Activated T-cell treated with anti-CD3 and anti-CD28 coated beads, Interleukin-2, amount 50 U/mL, for 1 hour (primary cell): ENCODE measurements at places on chromosomes 1 and 21.
A peak's percentile ranks its signal among the peaks of the same experiment; 100 is the strongest.

GRCh38 chr1:26874896-26875295 lies 11.9 kb downstream of the SFN start:
- no peak for DNase-seq

GRCh38 chr21:29389136-29389535 lies 90.4 kb downstream of the BACH1 start:
- DNase-seq, result no peak

- no peak for DNase-seq
Observed at GRCh38 chr1:67889953-67890567, 56.8 kb upstream of the GNG12 start.

GRCh38 chr1:7455796-7456721 lies 315.0 kb upstream of the VAMP3 start:
- DNase-seq, result no peak

DNA sequence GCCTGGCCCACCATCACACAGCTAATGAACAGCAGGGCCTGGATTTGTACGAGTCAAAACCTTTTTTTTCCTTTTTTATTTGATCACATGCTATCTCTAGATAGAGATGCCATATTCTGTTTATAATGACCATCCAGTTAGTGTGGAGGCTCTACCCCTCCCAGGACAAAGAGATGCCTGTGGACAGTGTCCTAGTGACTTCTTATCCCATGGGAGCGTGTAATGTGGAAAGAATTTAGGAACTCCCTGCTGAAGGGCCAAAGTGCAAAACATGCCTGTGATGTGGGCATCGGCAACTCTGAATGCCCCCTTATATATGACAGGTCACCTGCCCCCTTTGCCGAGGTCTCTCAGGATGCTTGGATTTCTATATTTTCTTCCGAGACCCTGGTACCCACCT lies 292.2 kb downstream of the RRAGC start:
- no peak for DNase-seq

DNA sequence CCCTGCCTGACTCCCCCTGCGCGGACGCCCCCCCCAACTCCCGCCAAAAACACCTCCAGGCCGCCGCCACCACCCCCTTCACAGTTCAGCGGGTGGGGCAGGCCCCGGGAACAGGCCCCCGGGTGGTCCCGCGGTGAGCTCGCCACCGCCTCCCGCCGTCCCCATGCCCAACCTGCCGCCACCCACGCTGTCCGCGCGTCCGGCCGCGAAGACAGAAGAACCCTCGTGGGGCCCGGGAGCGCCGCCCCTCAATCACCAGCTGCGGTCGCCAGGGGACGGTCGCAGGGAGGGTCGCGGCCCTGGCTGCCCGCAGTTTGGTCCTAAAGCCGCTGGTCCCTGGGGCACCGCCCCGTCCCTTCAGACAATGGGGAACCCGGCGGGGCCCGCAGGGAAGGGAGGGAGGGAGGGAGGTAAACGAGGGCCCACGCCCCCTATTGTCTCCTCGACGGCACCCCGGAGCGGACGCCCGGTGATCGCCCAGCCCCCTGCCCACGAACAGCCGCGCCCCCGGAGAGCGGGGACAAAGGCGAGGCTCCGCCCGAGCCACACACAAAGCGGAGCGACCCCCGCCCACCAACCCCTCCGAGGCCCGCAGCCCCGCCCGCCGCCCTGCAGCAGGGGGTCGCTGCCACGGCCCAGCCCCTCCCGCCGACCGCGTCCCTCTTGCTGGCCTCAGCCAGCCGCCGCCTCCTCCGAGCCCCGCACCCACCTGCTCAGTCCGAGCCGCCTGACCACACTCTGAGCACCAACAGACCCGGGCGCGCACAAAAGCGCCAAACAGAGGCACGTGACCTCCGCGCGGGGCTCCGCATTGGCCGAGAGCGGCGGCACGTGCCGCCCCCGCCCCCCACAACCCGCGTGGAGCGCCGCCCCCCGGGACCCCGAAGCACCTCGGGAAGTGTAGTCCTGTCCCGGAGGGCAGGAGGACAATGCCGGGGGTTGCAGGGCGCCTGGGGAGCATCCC lies at the start of gene STMN1:
Gene STMN1 (minus strand): TSS at position 740 of the 964 bp plus-strand sequence. CDS start 1,743 bp downstream, outside the sequence.
- DNase-seq, result peak; percentile 91

- DNase-seq, result no peak
Observed at GRCh38 chr1:201545851-201546492, 7.0 kb downstream of the NAV1 start.

GRCh38 chr1:99850459-99851291 lies 514 bp downstream of the AGL start:
- no peak for DNase-seq

- no peak for DNase-seq
Observed at GRCh38 chr1:7300893-7301663, 470.0 kb upstream of the VAMP3 start.

DNA sequence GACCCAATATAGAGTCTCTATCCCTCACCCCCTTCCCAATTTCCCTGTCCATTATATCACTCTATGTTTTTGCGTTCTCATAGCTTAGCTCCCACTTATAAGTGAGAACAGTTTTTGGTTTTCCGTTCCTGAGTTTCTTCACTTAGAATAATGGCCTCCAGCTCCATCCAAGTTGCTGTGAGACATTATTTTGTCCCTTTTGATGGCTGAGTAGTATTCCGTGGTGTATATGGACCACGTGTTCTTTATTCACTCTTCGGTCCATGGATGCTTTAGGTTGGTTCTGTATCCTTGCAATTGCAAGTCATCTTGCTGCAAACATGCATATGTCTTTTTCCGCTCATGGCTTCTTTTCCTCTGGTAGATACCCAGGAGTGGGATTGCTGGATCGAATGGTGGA lies 54.3 kb downstream of the AGPAT3 start:
- no peak for DNase-seq

DNA sequence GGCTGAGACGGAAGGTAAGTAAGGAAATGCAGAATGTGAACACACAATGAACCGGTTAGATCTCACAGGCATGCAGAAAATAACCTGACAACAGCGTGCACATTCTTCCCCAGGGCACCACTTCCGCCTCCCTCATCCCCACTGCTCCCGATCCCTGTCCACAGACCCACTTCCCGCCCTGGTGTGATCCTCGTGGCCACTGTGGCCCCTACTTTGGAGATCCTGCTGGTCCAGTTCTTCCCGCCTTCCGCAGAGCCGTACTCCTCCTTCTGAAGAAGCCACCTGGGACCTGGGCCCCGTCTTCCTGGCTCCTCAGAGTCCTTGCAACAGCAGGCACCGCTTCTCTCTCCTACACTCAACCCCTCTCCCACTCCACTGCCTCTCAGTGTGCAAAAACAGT lies 1.4 kb upstream of the GSTM4 start:
- DNase-seq, result no peak

DNA sequence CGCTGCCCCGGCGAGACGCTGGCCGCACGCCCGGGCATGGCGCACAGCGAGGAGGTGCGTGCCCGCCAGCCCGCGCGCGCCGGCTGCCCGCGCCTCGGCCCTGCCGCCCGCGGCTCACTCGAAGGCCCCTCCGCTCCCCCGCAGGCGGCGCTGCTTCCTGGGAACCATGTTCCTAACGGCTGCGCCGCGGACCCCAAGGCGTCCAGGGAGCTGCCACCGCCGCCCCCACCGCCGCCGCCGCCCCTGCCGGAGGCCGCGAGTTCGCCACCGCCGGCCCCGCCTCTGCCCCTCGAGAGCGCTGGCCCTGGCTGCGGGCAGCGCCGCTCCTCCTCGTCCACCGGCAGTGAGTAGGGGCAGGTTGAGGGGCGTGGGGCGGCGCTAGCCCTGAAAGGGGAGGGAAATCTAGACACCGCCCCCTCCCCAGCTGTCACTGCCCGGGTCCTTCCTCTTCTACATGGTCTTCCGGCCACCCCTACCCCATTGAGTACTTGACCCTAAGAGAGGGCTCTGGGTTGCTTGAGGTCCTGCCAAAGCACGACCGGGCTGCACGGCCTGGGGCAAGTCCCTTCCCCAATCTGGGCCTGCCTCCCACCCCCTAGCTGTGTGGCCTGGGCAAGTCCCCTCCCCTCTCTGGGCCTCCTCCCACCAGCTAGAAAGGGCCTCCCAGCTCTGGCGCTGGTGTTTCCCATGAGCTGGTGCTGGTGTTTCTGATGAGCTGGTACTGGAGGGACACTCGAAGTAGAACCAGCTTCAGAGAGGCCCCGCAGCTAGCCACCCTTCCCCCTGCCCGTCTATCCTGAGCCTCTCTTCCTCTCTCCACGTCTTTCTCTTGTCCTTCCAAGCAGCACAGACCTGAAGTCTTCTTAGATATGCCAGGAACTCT lies 17.0 kb downstream of the TNFRSF25 start:
- peak; percentile 60 for DNase-seq

- DNase-seq, result no peak
Observed at GRCh38 chr1:65791396-65791795, 1.3 kb upstream of the PDE4B start.

DNA sequence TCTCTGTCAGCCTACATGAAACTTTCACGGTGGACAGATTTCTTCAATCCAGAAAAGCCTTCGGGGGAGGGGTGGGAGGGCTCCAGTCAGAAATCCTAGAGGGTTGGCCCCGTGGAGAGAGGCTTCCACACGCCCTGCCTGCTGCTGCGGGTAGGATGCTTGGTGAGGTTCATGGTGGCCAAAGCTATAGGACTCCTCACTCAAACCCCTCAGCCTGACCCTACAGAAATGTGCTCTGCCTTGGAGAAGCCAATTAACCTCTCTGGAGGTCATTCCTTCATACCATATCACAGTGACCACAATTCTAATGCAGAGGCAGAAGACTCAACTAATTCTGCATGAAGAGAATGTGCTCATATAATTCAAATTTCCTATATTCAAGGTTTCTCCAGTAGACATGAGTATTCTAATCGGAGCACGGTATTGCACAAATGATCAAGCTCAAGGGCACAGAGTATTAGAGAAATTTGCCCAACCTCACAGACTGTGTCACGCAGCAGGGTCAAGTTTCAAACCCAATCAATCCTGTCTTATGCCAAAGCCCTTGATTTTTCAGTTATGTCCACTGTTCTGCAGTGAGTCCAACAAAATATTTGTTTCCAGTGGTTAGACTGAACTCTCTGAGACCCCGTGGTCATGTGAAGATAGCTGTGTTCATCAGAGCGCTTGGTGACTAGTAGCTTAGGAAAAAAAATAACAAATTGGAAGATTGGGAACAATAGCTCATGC lies 104.8 kb downstream of the TOMM20 start:
- DNase-seq, result no peak

DNA sequence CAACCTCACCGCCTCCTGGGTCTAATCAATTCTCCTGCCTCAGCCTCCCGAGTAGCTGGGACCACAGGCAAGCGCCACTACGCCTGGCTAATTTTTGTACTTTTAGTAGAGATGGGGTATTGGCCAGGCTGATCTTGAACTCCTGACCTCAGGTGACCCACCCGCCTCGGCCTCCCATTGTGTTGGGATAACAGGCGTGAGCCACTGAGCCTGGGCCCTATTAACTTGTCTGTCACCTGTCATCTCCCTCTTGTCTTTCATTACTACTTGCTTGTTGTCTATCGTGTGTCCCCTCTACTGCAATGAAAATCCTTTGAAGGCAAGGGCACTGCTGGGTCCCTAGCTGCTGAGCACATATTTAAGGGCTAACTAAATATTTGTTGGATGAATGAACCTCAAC lies 3.4 kb downstream of the UQCRHL start:
- no peak for DNase-seq

GRCh38 chr1:205772607-205773032 lies 2.7 kb downstream of the RAB29 start:
- DNase-seq, result no peak

- no peak for DNase-seq
Observed at GRCh38 chr21:36513430-36513829, 33.5 kb upstream of the CLDN14 start.

GRCh38 chr1:74334147-74334546 lies 99.0 kb downstream of the TNNI3K start:
- DNase-seq, result no peak

- no peak for DNase-seq
Observed at GRCh38 chr1:97461782-97462181, 459.1 kb downstream of the DPYD start.

DNA sequence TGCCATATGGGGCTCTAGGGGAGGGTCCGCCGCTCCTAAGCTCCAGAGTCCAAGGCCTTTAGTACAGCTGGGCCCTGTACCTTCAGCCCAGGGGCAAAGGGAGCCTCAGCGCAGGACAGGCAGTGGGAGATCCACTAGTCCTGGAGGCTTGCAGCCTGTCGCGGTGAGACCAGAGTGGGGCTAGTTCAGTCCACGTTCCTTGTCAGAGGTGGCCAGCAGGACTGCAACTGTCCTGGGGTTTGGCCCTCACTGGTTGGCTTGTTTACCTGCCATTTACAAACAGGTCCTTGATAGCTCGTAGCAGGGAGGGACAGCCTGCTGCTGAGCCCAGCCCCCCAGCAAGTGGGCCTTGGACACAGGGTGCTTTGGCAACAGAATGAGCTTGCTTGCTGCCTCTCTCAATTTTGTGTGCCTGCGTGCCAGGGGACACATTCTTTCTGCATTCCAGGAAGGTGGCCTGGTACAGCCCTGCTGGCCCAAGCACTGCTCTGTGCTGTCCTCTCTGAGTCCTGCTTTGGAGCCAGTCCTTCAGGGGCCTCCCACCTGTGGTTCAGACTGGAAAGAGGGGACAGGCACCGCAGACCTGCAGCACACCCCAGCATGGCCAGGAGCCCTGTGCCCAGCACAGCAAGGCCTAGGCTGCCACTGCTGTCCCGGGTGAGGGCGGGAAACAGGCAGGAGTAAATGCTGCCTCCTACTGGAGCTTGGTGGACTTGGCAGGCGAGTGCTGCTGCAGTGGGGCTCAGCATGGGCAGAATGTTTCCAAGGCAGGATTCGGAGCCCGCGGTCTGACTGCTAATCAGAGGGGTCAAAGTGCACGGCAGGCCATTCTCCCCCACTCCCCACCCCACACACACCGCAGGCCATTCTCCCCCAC lies 15.2 kb downstream of the H6PD start:
- DNase-seq, result no peak

DNA sequence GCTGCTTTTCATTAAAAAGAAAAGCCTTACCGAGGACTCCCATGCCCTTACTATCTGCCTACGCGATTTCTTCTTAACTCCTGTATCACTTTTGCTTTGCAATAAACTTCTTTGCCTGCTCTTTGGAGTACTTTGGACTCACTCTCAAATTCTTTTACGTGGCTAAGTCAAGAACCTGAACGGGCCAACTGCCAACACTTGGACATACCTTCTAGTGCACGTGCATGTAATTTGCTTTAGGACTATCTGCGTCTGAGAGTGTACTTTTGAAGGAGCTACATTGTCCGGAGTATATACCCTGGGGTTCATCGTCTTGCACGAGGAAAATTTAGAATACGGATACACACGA lies 3.6 kb upstream of the OTUD3 start:
- DNase-seq, result no peak

DNA sequence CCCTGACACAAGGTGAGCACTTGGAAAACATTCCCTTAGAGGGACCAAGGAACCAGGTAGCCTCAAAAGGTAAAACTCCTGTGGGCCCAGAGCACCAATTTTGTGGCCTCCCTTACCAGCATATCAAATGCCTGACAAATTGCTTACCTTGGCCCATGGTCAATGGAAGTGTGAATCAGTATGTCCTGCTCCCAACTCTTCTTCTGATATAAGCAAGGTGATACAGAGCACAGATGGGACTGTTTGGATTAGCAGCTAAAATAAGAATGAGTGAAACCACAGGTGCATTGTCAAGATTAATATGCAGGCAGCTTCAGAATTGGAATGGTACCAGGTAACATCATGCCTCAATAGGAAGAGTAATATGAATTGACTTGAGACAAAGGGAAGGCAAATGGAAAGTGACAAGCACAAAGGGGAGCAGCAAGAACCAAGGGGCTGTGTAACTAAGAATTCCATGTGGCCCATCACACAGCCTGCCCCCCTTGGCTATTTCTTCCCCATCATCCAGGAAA lies 156.8 kb upstream of the KCND3 start:
- no peak for DNase-seq
